Adrenal gland (tissue), 19 donors: ENCODE measurements at places on chromosomes 4 and X.

GRCh38 chrX:47814851-47815250, 21.9 kb upstream of the ZNF81 start:
- H3K4me3 ChIP-seq, result no peak overlapping the region
- DNase-seq, result no peak
- peaks cover 8% of the 10 kb centered on the region for H3K27me3 ChIP-seq
- no peak overlapping the region for H3K27ac ChIP-seq
- no peaks in the 10 kb centered on the region for H3K4me1 ChIP-seq

DNA sequence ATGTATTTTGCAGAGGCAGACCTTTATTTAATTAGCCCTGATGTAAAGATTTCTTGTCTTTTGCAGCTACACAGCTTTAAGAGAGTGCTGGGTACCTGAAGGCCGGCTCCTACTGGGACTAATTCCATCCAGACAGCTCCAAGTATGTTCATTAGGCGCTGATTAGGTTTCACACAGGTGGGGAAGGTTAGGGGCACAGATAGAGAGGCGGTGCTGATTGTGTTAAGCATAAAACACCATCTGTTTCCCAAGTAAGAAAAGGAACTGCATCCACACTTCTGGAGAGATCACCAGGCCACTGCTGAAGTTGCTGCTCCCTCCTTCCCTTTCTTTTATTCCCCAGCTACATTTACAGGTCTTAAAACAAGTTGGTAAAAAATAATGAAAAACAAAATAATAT, 349.5 kb downstream of the ZIC3 start:
- DNase-seq, result no peak
- no peaks in the 10 kb centered on the region for H3K4me1 ChIP-seq
- no peak overlapping the region for H3K27ac ChIP-seq
- H3K36me3 ChIP-seq, result no peaks in the 10 kb centered on the region

DNA sequence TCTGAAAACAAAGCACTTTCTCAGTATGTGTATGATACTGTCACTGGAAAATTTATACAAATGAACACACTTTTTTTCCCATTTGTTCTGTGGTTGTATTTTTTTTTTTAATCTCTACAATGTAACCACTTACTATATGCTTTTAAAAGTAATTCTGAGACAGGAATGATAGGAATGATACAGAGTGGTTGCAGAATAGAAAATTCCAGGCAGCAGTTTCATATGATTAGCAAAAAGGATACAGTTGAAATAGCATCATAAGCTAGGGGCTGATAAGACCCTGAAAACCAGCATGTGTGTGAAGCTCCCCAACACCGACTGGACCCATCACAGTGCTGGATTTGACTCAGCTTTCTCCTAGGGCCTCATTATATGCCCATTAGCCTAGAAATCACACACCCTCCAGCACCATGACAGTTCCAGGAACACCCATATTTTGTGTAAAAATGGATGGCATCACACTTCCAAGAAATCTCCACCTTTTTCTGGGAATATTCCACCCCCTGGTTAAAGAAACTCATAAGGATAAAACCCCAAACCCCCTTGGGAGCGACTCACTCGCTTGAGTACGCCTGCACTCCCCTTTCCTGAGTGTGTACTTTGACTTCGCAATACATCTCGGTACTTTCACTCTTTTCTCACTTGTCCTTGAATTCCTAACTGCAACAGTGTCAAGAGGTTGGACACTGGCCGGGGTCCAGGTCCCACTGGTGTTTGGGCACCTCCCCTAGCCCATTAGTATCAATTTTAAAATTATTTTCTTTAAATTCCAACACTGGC, 77.4 kb upstream of the AGA start:
- no peaks in the 10 kb centered on the region for H3K4me1 ChIP-seq
- no peaks in the 10 kb centered on the region for H3K27me3 ChIP-seq
- no peak overlapping the region for H3K27ac ChIP-seq
- H3K36me3 ChIP-seq, result no peaks in the 10 kb centered on the region
- no peak for DNase-seq

- DNase-seq, result no peak
- no peaks in the 10 kb centered on the region for H3K27me3 ChIP-seq
- H3K4me3 ChIP-seq, result no peak overlapping the region
- H3K36me3 ChIP-seq, result no peaks in the 10 kb centered on the region
- H3K4me1 ChIP-seq, result no peaks in the 10 kb centered on the region
- H3K27ac ChIP-seq, result no peak overlapping the region
Observed at GRCh38 chr4:68569466-68570121, 6.5 kb downstream of the UGT2B17 start.

DNA sequence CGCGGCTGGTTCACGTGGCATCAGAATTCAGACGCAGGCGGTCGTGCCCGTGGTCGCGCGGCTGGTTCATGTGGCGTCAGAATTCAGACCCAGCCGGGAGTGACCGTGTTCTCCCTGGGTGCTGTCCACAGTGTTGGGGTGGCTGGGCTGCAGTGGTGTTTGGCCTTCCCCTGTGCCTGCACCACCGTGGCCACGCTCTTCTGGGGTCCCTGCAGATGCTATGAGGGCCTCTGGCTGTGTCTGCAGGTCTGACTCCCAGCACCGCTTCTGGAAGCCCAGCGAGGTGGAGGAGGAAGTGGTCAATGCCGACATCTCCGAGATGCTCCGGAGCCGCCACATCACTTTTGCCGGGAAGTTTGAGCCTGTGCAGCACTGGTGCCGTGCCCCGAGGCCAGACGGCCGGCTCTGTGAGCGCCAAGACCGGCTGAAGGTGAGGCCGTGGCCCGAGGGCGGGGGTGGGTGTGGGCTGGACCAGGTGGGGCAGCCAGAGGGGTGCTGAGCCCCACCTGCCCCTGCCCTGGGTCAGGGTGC, 26.4 kb downstream of the NKX1-1 start:
- H3K4me1 ChIP-seq, result no peaks in the 10 kb centered on the region
- H3K27me3 ChIP-seq, result no peaks in the 10 kb centered on the region
- DNase-seq, result peak; percentile 2
- H3K27ac ChIP-seq, result no peak overlapping the region

DNA sequence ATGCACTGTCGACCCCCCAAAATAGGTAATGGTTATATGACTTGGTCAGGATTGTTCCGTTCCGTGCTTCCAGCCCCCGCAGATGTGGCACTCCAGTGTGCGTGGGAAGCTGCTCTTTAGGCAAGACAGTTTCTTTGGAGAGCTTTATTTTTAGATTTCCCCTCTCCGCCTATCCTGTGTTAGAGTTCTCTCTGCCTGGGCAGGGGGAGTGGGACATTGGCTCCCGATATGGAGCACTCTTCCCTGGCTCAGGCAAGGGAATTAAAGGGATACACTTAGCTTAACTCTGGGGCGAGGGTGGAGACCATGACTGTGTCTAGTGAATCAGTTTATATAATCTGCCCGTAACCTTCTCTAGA, 36.0 kb downstream of the DLG3 start:
- H3K4me3 ChIP-seq, result no peak overlapping the region
- no peak overlapping the region for H3K27ac ChIP-seq
- H3K4me1 ChIP-seq, result no peaks in the 10 kb centered on the region
- DNase-seq, result no peak

GRCh38 chr4:182698212-182698611, 219.0 kb downstream of the DCTD start:
- H3K4me1 ChIP-seq, result no peaks in the 10 kb centered on the region
- H3K36me3 ChIP-seq, result no peaks in the 10 kb centered on the region
- H3K27ac ChIP-seq, result no peak overlapping the region
- H3K4me3 ChIP-seq, result no peak overlapping the region
- no peak for DNase-seq

- H3K4me1 ChIP-seq, result no peaks in the 10 kb centered on the region
- no peak overlapping the region for H3K27ac ChIP-seq
- H3K27me3 ChIP-seq, result no peaks in the 10 kb centered on the region
- H3K36me3 ChIP-seq, result no peaks in the 10 kb centered on the region
Observed at GRCh38 chr4:154230091-154230490, 261.5 kb downstream of the DCHS2 start.

DNA sequence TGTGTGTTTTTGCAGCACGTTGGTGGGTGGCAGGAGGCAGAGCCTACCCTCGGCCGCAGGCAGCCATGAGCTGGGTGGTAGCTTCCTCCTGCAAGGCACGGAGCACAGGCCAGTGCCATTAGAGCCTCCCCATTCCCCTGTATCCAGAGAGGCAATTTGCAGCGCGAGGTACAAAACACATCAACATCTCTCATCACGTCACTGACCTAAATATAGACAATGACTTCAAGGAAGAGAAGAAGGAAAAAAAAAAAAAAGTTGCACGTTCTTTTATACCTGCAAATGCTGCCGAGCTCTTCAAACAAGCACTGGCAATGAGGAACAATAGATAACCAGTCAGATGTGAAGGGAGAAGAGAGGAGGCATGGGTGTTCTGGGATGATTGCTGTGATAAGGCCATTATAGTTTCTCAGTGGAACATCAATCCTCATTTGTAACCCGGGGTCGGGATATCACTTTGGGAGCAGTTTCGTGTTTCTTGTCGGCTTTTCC, 159.9 kb downstream of the MGST2 start:
- no peak overlapping the region for H3K4me3 ChIP-seq
- H3K27ac ChIP-seq, result no peak overlapping the region
- H3K36me3 ChIP-seq, result no peaks in the 10 kb centered on the region

DNA sequence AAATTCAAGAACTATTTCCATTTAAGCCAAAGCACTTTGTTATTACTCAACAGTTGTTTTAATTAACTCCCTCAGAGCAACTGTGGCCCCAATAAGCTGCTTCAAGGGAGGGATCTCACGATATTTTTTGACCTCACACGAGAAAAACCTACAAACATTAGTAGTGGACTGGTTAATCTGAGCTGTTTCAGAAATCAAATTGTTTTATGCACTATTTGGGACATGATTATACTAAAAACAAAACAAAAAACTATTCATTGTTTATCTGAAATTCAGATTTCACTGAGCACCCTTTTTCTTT, 74.3 kb downstream of the DCHS2 start:
- no peaks in the 10 kb centered on the region for H3K36me3 ChIP-seq
- no peaks in the 10 kb centered on the region for H3K27me3 ChIP-seq
- no peak overlapping the region for H3K4me3 ChIP-seq
- no peaks in the 10 kb centered on the region for H3K4me1 ChIP-seq
- DNase-seq, result no peak
